Ascending aorta (tissue), 2 donors: ENCODE measurements at places on chromosomes 1 and 21.
A peak's percentile ranks its signal among the peaks of the same experiment; 100 is the strongest.

DNA sequence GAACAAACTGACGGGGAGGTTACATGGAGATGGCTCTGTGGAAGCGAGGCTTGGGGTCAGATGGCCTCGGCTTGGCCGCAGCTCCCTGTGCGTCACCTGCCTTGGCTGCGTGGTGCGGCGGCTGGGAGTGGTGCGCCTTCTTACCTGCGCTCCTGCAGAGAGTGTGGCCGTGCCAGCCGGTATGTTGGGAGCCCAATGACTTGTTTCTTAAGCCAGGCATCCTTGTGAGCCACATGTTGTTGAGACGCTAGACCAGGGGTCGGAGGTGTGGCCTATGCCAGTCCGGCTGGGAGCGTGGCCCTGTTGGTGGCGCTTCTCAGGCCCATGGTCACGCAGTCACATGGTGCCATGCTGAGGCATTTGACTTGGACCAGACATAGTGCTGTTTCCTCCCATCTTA is 10.5 kb downstream of the SLX9 start:
- no peak for DNase-seq

DNA sequence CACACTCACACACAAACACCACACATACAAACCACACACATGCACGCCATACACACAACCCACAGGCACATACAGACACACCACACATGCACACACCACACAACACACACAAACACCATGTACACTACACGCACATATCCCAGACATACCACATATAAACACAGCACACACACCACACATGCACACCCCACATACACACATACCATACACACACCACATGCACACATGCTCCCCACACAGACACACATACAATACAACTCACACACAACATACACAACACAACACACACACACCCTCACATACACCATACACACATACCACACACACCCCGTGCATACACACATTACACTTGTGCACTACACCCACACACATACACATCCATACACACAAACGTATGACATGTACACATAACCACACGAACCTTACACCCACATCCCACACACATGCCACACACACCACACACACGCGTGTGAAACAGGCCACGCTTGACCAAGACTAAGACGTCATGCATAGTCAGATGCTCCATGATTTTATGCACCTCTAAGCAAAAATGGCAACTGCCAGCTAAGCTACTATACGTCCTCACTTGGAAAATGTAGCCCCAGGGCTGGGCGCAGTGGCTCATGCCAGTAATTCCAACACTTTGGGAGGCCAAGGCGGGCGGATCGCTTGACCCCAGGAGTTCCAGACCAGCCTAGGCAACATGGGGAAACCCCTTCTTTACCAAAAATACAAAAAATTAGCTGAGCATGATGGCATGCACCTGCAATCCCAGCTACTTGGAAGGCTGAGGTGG is 77.4 kb upstream of the TMPRSS2 start:
- DNase-seq: no peak

- DNase-seq: no peak
Observed at GRCh38 chr1:78601068-78601467, 19.2 kb upstream of the IFI44L start.

DNA sequence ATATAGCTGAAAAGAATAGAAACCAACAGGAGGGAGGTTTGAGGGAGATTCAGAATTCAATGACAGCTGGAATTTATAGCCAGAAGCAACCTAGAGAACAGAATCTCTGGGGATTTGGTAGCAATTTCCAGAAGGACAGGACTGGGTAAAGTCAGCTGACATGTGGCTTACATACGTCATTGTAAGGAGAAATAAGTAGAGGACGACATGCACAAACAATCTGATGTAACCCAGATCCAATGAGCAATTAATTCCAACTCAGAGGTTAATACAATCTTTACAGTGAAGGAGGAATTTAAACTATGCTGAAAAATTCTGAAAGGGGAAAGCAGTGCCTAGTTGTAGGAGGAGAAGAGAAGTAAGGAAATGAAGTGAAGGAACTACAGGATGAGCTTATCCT is 383.9 kb downstream of the PTBP2 start:
- no peak for DNase-seq

- no peak for DNase-seq
Observed at GRCh38 chr1:23215751-23216449, 1.4 kb downstream of the HTR1D start.

- DNase-seq: no peak
Observed at GRCh38 chr1:163090321-163090945, 21.3 kb downstream of the RGS4 start.

- peak; percentile 58 for DNase-seq
Observed at GRCh38 chr1:153985941-153986761, at the start of gene RAB13. Gene RAB13, minus strand, starts transcription at chr1:153986339. Its CDS starts 103 bp downstream, at chr1:153986236.

GRCh38 chr21:28590026-28590425 is 402.7 kb downstream of the LTN1 start:
- DNase-seq: no peak

DNA sequence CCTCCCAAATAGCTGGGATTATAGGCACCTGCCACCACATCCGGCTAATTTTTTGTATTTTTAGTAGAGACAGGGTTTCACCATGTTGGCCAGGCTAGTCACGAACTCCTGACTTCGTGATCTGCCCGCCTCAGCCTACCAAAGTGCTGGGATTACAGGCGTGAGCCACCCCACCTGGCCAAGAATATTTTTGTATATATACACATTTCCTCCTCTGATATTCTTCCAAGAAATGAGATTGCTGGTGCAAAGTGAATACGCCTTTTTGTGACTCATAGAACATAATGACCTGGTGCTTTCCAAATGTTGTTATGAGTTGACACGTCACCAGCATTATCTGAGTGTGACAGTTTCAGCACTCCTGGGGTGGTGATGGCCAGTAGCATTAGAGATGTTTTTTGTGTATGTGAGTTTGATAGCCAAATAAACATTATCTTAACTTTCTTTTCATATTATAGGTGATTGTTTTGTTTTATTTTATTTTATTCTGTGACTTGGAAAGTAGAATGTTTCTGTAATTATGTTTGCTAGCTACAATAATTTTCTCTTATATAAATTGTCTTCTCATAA is 54.9 kb downstream of the KCNK1 start:
- no peak for DNase-seq

GRCh38 chr1:95013950-95014574 is 58.7 kb downstream of the ALG14 start:
- no peak for DNase-seq

DNA sequence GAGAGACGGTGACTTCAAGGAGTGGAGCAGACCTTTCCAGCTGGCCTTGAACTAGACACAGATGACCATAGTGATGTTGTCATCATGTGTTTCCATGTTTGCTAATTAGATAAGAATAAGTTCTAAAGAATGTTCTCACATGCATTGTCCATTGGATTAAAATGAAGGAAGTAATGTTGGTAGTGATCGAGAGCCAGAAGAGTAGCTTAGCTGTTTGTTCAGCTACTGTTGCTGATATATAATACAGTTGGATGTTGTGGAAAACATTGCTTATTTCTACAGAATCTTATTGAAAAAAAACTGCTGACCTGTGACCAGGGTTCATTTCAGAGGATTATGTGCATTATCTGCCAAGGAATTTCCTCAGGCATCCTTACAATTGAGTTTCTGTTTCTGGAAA is 249.1 kb upstream of the POGK start:
- no peak for DNase-seq

- no peak for DNase-seq
Observed at GRCh38 chr1:59333626-59334277, 36.9 kb downstream of the FGGY start.

DNA sequence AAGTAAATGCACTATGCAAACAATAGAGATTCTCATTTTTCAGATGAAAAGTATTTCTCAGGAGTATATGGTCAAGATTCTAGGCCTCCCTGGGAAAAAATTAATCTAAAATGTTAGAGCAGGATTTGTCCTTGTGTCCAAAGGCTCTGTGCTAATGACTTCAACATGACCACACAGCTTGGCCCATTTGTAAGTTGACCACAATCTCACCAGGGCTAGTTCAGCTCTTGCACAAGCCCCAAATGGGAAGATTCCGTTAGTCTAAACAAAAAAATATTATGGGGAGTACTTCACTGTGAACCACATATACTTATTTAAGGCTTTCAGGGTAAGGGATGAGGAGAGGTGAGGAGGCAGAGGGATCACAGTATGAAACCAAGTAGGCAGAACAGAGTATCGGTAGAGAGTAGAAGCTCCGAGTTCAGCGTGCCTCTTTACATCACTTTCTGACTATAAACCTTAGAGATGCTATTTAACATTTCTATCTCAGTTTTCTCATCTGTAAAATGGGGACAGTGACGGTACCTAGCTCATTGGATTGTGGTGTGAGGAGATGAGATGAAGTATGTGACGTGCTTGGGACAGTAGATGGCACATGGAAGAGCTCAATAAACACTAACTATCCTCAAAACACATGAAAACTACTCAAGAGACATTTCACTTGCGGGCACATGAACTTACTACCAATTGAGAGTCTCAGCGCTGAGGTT is 37.8 kb upstream of the CTTNBP2NL start:
- no peak for DNase-seq

DNA sequence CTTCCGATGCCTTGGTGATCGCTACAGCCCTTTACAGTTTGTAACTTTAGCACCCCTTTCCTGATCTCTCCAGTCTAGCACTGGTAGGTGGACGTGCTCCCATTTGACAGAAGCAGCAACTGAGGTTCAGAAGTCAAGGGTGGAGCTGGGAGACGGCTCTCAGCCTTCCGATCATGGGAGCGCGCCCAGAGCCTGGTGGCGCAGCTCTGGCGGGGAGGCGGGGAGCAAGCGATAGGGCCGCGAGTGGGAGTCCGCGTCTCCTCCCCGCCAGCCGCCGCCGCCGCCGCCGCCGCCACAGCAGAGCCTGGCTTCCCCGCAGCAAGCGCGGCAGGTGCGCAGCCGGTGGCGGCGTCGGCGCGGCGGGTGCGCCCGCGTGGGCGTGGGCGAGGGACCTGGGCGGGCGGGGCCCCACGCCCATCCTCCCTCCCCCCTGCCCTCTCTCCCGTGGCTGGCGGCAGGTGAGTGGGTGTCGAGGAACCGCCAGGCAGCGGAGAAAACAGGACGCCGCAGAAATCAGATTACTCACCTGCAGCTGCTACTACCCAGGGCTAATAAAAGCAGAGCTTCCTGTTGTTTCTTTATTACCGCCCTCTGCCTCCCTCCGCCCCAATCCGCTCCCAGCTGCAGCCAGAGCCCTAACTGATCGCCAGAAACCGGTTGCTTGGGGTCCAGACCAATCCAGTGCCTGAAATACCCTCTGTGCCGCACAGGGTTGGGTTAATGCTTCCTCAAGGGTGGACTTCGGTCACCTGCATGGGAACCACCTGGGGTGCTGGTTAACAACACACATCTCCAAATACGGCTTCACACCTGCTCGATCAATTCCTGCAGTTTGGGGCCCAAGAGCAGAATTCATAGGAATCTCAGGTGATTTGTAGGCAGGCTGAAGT is 60.2 kb upstream of the ID3 start:
- DNase-seq: no peak

GRCh38 chr1:113242481-113242880 is 147.8 kb upstream of the MAGI3 start:
- no peak for DNase-seq

DNA sequence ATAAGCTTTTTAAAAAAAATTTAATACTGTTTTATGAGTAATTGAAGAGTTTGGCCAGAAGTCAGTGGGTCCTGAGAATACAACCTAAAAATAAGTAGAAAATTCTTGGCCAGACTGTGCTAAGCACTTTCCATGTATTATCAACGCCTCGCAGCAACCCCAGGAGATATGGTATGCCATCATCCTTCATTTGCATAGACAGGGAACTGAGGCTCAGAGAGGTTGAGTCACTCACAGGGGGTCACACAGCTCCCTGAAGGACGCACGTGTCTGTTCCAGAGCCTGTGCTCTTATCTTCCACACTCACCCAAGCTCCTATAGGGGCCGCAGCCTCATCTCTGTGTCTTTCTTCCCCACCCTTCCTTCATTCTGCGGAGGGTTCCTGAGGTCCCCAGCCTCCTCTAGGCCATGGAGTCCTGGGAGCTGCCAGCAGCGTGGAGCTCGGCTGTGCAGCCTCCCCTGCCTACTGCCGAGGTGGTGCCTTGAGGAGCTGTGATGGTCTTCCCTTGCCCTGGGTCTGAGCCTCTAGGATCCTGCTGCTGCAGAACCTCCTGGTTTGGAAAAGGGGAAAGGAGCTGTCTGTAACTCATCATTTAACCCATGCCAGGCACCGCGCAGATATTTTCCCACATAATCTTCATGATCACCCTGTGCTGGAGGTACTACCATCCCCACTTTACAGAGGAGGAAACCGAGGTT is 30.3 kb upstream of the ECE1 start:
- no peak for DNase-seq

GRCh38 chr1:31669433-31669785 is 24.7 kb upstream of the PEF1 start:
- no peak for DNase-seq

- DNase-seq: no peak
Observed at GRCh38 chr1:22778862-22779520, 68.4 kb downstream of the EPHB2 start.

GRCh38 chr1:119862276-119862675 is 34.0 kb downstream of the ADAM30 start:
- DNase-seq: no peak

DNA sequence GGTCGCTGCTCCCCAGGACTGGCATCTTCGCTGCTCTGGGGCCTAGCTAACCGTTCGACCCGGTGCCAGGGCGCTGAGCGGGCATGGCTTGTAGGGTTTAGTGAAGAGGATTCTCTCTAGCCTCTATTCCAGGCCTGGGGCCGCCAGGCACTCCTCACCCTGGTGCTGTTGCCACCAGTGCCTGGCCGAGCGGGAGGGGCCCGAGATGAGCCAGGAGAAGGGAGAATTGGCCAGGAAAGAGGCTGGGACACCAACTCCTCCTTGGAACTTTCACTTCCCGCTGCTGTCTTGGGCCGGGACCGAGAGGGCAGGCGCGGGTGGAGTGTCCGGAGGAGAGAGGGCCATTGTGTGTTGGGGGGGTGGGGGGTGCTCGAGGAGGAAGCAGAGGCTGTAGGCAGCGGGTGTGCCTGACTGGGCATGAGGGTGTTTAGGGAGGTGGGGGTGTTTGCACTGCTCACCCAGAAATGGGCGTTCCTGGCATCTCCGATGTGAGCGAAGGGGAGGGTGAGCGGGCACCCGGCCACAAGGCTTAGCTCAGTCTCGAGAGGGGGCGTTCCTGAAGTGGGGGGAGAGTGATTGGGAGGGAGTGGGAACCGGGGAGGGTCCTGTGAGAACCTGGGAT is 772 bp downstream of the ADAM15 start:
- DNase-seq: no peak

- no peak for DNase-seq
Observed at GRCh38 chr1:91768120-91768519, 117.8 kb downstream of the TGFBR3 start.

- DNase-seq: no peak
Observed at GRCh38 chr1:13619909-13620308, 36.3 kb downstream of the PDPN start.

- DNase-seq: no peak
Observed at GRCh38 chr1:149932474-149932873, 4.2 kb downstream of the MTMR11 start.

DNA sequence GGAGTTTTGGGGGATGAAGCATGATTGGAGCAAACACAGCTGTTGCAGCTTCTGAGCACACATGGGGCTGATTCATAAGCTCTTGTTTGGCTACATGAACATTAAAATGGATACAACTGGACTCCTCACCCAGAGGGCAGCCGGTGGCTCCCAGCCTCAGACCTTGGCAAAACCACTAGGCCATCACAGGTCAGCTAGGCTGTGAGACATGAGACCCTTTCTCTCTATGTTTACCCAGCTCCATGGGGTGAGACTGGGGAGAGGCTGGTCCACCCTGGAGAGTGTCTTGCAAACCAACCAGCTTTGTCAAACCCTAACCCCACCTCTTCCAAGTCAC is 388.7 kb downstream of the PTPRU start:
- DNase-seq: no peak
